Stimulated activated CD8-positive, alpha-beta memory T cell treated with anti-CD3 and anti-CD28 coated beads, Interleukin-4, amount 100 ng/mL, for 1 hour (primary cell): ENCODE measurements at places on chromosomes 1 and 21.
A peak's percentile ranks its signal among the peaks of the same experiment; 100 is the strongest.

DNA sequence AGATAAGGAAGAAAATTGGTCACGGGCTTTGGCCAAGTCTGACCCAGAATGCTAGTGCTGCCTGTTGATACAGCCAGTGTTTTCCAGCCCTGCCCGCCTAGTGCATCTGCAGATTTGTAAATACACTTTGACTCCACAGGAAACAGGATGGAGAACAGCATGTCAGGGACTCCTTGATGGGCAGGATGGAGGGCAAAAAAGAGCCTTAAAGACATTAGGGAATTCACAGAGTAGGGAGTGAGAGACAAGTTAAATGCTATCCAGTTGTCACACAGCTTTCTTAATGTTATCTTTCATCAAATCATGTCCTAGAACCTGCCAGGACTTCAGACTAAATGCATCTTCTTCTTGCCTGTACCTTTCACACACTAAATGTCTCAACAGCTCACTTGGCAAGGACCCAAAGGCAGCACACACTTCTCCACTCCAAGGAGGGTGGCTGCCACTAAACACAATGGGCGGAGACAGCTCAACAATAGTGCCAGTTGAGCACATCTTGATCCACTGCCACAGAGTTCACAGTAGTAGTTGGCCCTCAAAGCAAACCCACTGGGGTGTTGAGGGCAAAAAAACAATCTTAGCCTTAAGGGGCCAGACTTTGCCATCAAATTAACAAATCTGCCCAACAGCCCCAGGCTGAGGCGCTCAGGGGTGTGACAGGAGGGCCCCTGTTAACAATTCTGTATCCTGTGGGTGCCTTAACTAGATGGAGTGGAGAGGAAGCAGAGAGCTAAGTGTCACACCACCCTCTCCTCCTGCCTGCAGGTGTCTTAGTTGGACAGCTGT, 2.7 kb downstream of the HIVEP3 start:
- DNase-seq: no peak

DNA sequence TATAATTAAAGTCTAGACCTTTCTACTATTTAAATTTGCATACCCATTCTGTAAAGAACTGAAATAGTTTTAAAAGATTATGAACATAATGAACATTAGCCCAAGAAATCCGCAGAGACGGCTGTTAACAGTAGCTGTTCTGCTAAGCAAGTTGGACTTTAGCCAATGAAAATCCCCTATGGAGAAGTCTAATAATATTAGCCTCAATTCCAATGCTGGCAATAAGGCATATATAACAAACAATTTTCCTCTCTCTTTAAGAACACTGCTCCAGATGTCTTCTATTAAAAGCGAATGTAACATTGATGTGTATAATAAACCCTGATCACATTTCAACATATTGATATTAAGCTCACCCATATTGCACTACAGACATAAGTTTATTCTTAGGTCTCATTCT, 221.3 kb upstream of the KCTD3 start:
- DNase-seq: no peak

DNA sequence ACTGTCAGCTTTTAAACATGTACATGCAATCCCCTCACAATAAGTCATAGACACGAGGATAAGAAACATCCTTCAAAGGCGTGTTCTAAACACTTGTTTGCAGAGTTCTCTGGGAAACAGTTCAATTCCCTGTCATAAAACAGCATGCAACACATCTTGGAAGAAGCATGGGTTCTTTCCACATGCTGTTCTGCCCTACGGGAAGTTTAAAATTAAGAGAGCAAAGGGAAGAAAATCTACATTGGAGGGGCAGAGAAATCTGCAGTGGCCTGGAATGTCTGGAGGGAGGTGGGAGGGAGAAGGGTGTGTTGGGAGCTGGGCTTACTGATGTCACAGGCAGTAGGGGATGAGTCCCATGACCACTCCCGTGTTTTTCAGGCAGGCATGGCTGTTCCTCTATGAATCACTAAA, 98.3 kb upstream of the SLC2A1 start:
- DNase-seq: no peak

GRCh38 chr1:232593717-232594502, 36.0 kb downstream of the SIPA1L2 start:
- no peak for DNase-seq

- DNase-seq: no peak
Measured at GRCh38 chr1:100065183-100065968, 67.4 kb downstream of the SASS6 start.

DNA sequence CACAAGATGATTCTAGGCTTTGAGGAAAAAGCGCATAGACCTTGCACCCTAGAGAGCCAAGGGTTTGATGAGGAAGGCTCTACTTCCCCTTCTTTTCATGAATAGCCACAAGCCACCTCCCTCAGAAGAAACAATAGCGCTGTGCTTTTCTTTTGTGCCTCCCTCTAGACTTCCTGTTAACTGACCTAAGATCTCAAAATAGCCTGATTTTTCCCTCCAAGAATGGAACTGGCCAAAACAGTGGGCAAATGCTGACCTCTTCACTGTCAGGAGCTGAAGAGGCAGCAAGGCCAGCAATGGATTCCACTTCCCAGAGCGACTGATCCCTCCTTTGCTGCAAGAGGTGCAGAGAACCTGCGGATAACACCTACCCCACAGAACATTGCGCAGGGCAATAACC, 362.8 kb downstream of the KCNH1 start:
- no peak for DNase-seq

GRCh38 chr1:110412576-110412975, 5.1 kb upstream of the LAMTOR5 start:
- peak; percentile 35 for DNase-seq

- no peak for DNase-seq
Measured at GRCh38 chr1:50109647-50110075, 941 bp downstream of the ELAVL4 start.

GRCh38 chr1:13756557-13757315, 56.7 kb downstream of the PRDM2 start:
- DNase-seq: no peak

DNA sequence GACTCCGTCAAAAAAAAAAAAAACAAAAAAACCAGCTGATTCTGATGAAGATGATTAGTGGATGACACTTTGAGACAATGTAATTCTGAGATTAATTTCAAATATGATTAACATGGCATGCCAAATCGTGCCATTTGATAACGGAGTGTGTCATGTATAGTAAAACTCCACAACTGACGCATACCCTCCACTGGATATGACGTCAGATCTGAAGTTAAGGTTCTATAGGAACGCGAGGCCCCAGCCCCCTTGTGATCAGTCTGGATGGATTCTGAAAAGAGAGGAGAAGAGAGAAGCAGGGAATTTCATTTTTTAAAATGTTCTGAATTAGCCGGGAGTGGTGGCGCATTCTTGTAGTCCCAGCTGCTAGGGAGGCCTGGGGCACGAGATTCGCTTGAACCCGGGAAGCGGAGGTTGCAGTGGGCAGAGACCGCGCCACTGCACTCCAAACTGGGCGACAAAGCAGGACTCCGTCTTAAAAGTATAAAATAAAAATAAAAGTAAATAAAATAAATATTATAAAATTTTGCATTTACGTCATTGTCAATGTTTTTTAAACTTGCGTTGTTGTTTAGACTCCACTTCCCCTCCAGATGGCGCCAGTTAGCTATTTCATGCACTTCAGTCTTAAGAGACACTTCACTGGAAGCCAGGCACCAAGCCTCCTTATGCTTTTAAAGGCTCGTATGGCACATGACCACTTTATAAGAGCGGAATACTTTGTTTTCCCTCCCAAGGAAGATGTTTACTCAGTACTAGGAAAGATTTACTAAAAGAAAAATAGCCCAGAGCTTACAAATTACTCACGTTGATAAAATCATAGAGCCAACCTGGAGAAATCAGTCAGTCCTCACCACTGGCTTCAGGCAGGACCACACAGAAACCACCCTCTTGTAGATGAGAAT, 65.5 kb downstream of the UBE2U start:
- peak; percentile 38 for DNase-seq

DNA sequence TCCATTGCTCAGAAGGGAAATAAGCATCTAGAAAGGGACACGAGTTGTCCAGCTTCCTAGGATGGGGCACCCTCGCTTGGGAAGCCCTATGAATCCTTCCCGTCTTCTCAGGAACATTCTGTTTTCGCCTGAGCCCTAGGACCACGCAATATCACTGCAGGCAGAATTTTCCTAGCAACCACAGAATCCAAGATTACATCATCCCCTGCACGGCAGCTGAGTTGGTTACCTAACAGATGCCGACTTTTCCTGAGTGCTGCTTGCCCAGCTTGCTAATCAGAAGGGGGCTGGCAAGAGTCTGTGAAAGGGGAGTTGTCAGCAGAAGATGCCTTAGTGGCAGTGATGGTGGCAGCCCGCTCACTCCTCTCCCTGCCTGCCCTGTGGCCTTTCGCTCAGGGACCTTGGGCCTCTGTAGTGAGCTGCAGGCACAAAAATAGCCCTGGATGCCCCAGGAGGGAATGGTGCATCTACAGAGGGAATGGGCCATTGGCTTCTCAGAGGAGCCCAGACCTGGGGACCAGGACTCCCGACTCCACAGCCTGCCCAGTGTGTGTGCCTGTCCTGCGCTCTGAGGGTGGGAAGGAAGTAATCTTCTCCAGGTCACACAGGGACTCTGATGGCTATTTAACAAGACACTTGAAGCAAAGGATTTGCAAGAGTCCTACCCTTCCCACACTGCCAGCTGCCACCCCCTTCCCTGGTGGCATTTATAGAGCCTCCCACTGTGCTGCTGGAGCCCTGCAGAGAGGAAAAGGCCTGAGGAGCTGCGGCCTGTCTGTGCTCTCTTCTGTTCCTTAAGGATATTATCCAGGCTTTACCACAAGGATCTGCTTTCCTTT, 28.9 kb upstream of the CLSTN1 start:
- no peak for DNase-seq

DNA sequence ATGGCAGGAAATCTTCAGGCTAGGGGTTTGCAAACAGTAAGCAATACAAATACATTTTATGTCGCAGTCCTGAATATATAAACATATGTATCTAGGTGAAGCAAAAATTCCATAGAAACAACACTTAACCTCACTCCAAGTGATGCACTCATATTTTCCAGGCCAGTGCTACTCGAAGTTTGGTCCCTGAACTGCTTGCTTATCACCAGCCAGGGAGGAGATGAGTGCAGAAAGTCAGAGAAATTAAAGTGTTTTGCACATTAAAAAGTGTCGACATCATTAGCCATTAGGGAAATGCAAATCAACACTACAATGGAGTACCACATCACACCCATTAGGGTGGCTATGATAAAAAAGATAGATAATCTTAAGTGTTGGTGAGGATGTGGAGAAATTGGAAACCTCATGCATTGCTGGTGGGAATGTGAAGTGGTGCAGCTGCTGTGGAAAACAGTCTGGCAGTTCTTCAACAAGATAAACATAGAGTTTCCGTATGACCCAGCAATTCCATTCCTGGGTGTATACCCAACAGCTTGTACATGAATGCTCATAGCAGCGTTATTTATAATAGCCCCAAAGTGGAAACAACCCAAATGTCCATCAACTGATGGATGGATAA, 70.5 kb upstream of the CSF1 start:
- no peak for DNase-seq

DNA sequence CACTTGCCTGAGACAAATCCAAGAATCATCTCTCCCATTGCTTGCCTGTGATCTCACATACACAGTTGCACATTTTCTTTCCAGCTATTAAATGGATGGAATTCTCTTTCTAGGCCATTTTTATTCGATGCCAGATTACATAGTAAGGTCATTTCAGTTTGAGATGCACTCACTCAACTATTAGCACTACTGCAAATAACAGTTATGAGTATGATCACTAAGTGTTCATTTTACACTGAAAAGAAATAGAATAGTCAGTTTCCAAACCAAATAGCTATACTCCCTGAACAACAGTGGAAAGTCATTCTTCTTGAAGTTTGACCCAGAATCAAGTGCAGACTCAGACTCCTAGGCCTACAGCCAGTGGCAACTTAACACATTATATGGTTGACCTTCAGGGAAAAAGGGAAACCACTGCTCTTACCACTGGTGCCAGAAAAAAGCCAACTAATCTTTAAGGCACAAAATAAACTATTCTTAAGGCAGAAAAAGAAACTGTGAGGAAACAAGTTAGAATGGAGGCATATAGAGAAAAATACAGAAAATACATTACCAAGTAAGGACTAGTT, 31.5 kb downstream of the WNT2B start:
- DNase-seq: no peak

GRCh38 chr1:88552226-88552625, 131.8 kb upstream of the PKN2 start:
- no peak for DNase-seq

- no peak for DNase-seq
Measured at GRCh38 chr1:218677026-218677425, 331.9 kb downstream of the TGFB2 start.

DNA sequence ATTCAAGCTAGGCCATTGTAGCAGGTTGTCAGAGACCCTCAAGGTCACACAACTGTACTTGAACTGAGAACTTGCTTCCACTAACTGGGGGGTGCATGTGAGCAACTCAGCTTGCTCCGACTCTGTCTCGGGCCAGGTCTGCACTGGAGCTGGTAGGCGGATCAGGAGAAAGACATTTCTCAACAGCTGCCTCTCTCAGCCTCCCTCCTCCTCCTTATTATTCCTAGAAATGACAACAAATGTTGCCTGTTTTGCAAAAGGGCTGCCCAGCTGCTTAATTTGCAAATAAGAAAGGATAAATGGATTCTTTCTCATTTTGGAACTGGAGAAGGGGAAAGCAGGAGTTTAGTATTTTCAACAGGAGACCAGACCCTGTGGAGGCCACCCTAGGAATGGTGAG, 140.5 kb downstream of the RHOU start:
- no peak for DNase-seq

DNA sequence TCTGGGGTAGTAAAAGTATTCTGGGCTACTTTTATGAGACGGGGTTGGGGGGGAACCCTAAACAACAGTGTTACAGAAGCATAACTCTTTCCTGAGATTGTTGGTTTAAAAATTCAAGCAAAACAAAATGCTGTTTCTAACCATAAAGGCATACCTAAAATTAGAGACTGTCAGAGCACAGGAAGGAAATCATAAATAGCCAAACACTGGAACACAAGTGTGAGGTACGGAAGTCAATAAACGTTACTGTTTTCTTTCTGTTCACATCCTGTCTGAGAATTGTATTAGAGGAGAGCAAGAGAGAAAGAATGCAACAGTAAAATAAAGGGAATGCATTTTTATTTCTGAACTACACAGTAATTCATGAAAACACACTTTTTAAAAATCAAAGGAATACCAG, 42.8 kb upstream of the IL12RB2 start:
- no peak for DNase-seq

DNA sequence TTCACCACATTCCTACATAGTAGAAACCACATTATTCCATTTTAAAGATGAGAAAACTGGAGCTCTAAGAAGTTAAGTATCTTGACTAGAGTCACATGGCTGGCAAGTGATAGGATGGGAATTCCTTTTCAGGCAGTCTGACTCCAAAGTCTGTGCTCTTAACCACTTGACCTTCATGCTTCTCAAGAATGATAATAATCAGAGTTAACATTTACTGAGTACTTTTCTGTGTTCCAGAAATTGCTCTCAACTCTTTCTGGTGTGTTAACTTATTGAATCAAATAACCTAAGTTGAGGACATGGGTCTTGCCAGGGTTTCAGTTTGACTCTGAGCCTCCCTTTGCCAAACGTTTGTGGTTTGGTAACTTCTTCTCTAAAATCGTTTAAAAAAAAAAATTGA, 169.4 kb downstream of the RASAL2 start:
- DNase-seq: no peak

- peak; percentile 56 for DNase-seq
Measured at GRCh38 chr1:157156058-157156541, 17.9 kb upstream of the ETV3 start.

GRCh38 chr1:114490274-114490693, 20.7 kb downstream of the TRIM33 start:
- no peak for DNase-seq
